ENCODE measurements at places on chromosomes 5 and 9.

GRCh38 chr5:67375606-67376005, 179.0 kb upstream of the CD180 start:
- DNase-seq: no peak

DNA sequence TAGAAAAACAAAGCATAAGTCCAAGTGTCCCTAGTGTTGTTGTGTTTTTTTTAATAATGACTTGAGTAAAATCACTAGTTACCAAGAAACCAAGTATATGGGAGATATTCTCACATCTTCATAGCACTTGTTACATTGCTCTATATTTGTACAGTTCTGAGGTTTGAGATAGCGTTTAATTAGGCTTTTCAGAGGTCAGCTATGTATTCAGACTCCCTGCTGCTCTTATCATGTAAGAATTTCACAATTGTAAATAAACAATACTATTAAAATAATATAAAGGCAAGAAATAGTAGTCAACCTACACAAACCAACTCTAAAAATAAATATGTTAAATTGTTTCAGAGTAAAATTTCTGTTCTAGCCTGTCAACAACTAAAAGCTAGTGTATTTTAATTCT, 761.9 kb upstream of the FAM174A start:
- DNase-seq: no peak

GRCh38 chr5:177473443-177474001, at the start of gene DBN1:
DBN1 (minus strand) TSS chr5:177473634; CDS start chr5:177473521, 113 bp downstream.
- peak; percentile 78 for DNase-seq

- no peak for DNase-seq
Measured at GRCh38 chr9:86099701-86100364, 475 bp upstream of the GOLM1 start.

DNA sequence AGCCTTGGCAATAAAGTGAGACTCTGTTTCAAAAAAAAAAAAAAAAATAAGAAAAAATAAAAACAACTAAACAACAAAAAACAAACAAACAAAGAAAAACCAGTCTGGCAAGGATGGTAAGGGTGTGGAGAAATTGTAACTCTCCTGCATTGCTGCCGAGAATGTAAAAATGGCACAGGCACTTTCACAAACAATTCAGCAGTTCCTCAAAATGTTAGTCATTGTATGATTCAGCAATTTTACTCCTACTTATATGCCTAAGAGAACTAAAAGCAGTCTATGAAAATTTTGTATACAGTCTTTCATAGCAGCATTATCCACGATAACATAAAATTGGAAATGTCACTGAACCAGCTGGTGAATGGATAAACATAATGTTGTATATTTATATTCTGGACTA, 280.4 kb downstream of the CDH9 start:
- no peak for DNase-seq

- no peak for DNase-seq
Measured at GRCh38 chr5:32445831-32446614, 1.5 kb upstream of the ZFR start.

DNA sequence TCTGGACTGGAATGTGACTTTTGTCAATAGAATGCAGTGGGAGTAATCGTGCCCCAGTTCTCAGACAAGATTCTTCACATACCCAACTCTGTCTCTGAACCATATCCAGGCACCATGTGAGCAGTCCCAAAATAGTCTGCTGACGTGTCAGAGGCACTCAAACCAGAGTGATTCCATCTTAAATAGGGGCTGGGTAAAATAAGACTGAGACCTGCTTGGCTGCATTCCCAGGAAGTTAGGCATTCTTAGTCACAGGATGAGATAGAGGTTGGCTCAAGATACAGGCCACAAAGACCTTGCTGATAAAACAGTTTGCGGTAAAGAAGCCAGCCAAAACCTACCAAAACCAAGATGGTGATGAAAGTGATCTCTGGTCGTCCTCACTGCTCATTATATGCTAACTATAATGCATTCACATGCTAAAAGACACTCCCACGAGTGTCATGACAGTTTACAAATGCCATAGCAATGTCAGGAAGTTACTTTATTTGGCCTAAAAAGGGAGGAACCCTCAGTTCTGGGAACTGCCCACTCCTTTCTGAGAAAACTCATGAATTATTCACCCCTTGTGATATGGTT, 16.9 kb upstream of the PLCXD3 start:
- no peak for DNase-seq

- DNase-seq: peak; percentile 30
Measured at GRCh38 chr9:134206311-134207300, 42.2 kb upstream of the RNU6ATAC start.

DNA sequence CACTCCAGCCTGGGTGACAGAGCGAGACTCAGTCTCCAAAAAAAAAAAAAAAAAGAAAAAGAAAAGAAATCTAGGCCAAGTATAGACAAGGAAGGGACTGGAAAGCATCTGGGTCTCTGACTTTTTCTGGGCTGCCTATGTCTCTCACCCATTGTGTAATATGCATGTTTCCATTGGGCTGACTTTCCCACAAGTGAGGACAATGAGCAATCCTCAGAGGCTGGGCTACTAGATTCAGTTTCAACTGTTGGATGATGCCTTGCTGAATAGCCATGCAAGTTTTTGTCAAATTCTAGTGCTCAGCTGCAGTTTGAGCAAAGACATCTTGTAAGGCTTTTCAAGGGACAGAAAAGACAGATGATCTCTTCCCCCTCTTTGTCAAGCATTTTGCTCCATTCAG, 82.1 kb downstream of the PHAX start:
- no peak for DNase-seq

GRCh38 chr5:40652441-40653220, 27.1 kb upstream of the PTGER4 start:
- no peak for DNase-seq

DNA sequence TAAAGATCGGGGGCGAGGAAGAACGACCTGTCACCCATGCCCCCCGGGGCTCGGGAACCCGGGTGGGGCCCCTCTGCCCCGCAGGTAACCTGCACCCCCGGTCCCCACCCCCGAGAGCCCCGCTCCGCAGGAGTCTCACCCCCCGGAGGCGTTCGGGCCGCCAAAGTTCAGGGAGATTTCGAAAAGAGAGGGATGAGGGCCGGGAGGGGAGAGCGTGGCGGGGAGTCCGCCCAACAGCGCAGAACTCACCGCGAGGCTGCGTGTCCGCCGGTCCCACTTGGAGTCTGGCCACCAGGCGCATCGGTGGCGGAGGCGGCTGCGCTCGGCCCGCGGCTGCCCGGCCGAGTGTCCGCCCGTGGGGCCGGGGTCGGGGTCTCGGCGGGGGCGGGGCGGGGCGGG, at the start of gene PHF19:
PHF19 (minus strand) TSS at position 347 of the 399 bp plus-strand sequence. CDS start 2,447 bp downstream, outside the sequence.
- peak; percentile 64 for DNase-seq

GRCh38 chr9:136762221-136762691, 2.1 kb downstream of the LCN15 start:
- DNase-seq: no peak

- DNase-seq: no peak
Measured at GRCh38 chr9:404234-404633, 189.6 kb downstream of the DOCK8 start.

DNA sequence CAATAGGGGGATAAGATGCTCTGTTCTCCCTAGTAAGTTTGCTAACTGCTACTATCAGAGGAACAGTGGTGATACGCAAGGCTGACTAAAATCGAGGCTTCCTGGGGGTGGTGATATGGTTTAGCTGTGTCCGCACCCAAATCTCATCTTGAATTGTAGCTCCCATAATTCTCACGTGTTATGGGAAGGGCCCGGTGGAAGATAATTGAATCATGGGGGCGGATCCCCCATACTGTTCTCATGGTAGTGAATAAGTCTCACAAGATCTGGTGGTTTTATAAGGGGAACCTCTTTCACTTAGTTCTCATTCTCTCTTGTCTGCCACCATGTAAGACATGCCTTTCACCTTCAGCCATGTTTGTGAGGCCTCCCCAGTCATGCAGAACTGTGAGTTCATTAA, 135.1 kb downstream of the LHFPL2 start:
- no peak for DNase-seq

DNA sequence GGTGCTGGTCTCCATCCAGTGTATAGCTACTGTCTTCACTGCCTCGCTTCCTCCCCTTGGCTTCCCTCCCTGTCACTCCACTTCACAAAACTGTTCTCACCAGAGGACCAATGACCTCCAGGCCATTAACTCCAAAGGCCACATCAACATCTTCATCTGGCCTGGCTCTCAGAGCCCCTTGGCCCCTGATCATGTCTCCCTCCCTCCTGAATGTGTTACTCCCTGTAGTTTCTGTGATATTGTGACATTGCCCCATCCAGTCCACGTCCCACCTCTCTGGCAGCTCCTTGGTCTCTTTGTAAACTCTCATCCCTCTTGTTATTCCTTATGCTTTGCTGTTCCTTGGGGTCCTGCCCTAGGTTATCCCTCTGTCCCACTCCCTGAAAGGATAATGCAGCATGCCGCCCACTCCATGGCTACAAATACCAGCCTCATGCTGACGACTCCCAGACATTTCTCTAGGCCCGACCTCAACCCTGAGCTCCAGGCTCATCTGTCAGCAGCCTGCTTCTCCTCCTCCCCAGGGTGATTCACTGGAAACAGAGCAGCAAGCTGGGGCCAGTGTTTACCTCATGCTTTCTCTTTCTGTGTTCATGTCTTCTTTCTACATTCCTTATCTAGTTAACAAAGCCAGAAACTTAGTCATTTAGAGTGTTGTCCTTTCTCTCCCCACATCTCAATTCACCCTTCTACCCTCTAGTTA, 312.2 kb downstream of the SPOCK1 start:
- no peak for DNase-seq

- no peak for DNase-seq
Measured at GRCh38 chr5:158789441-158789840, 310.3 kb downstream of the EBF1 start.

GRCh38 chr5:172903790-172904189, 55.4 kb upstream of the RPL26L1 start:
- peak; percentile 88 for DNase-seq

- no peak for DNase-seq
Measured at GRCh38 chr9:89436963-89437625, 60.8 kb downstream of the SEMA4D start.

DNA sequence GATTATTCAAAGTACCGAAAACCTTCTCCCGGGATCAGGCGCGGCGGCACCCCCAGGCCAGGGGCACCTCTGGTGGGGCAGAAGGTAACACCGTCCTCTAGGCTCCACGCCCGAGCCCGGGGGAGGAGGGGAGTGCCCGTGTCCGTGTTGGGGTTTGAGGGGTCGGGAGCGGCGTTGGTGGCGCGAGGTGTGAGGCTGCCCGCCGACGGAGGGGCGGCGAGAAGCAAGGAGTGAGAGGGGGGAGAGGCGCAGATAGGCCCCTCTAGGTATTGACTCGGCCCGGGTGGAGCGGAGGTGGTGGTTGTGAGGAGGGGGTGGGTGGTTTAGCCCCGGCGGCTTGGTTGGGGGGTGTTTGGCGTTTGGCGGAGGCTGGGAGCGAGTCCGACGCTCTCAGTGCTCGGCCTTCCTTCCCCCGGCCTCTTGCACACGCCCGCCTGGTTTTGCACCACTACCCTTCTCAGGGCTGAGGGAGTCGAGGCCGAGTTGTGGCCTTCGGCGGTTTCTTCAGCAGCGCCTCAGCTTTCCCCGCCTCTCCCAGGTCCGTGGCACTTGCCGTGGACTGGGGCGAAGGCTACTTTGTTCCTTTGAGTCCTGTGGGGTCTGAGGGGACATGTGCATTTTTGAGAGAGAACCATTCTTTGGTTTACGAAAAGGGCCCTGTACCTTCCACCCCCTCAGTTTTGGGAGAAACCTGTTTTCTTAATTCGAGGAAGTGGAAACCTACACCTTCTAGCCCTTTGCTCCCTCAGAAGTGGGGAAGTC, 450 bp downstream of the GPBP1 start:
- peak; percentile 76 for DNase-seq

- no peak for DNase-seq
Measured at GRCh38 chr9:111674319-111674718, 12.9 kb downstream of the GNG10 start.

- DNase-seq: no peak
Measured at GRCh38 chr9:25752398-25752797, 74.2 kb upstream of the TUSC1 start.

- DNase-seq: no peak
Measured at GRCh38 chr5:1185038-1185627, 16.3 kb upstream of the SLC6A19 start.

GRCh38 chr9:113660196-113660595, 196.7 kb downstream of the RGS3 start:
- DNase-seq: no peak

GRCh38 chr5:73254642-73255041, 81.6 kb downstream of the TMEM174 start:
- no peak for DNase-seq

DNA sequence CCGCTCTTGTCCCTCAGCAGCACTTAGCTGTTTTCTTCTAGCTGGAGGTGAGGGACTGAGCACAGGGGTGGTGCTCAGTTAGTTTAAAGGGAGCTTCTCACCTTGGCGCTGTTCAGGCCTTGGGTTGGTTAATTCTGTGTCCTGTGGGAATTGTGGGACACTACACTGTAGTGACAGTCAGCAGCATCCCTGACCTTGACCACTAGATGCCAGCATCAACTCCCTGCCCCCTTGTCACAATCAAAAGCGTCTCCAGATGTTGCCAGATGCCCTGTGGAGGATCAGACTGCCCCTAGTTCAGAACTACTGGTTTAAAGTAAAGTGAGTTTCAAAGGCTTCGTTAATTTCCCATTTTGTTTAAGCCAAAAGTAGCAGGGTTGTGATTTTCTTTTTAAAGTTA, 65.5 kb upstream of the DMRT3 start:
- no peak for DNase-seq

DNA sequence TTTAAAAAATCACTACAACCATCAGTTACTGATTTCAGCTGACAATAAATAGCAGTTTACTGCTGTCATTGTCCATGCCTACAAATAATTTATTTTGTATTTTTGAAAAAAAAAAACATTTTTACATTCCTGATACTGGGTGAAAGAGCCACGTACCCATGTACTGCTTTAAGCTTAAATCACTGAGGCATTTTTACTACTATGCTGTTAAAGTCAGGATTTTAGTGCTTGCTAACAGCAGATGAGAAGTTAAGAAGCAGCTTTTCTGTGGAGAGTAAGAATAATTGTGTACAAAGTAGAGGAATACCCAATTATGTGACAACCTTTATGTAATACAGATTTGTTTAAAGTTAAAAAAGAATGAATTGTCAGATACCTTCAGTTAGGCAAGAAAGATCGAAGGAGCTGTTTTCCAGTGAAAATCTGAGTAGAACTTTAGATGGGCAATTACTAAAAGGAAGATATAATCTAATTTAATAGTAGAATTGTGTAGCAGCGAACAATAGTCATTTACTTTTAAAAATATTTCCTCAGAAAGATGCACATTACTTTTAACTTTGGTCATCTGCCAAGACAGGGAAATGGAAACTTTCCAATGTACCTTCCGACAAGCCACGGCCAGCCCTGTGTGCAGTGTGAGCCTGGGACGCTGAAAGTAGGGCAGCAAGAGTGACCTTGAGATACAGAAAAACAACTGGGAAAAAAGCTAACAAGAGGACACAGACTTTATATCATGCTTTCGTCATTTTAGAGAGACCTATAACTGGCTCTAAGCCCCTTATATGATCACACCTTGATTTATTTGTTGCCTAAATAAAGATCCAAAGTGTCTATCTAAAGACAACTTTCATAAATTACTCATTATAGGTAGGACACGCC, 39.9 kb downstream of the RHOBTB3 start:
- DNase-seq: peak; percentile 66
